ENCODE measurements at places on chromosomes 13 and 19. TPM values are rescaled to one million over a fixed set of nuclear protein-coding genes. Genes with fewer than 3 reads are reported as not detected.

IL4I1 gene
- total RNA-seq: 1.9 TPM

GRCh38 chr19:42021185-42021584, 27.2 kb upstream of the ATP1A3 start:
- H3K27me3 ChIP-seq: peaks cover 4% of the 10 kb centered on the region
- H3K4me1 ChIP-seq: no peaks in the 10 kb centered on the region
- DNase-seq: no peak
- no peak overlapping the region for H3K27ac ChIP-seq
- no peaks in the 10 kb centered on the region for H3K36me3 ChIP-seq

GRCh38 chr19:20482721-20483120, 82.9 kb downstream of the ZNF737 start:
- H3K27me3 ChIP-seq: no peaks in the 10 kb centered on the region
- no peak overlapping the region for H3K4me3 ChIP-seq
- no peaks in the 10 kb centered on the region for H3K4me1 ChIP-seq
- peak; percentile 19 for DNase-seq

GRCh38 chr19:29422047-29422446, 103.7 kb upstream of the VSTM2B start:
- no peaks in the 10 kb centered on the region for H3K4me1 ChIP-seq
- H3K27ac ChIP-seq: no peak overlapping the region
- H3K36me3 ChIP-seq: no peaks in the 10 kb centered on the region
- H3K27me3 ChIP-seq: no peaks in the 10 kb centered on the region
- no peak for DNase-seq

NLRP11 gene
- total RNA-seq: not detected

DNA sequence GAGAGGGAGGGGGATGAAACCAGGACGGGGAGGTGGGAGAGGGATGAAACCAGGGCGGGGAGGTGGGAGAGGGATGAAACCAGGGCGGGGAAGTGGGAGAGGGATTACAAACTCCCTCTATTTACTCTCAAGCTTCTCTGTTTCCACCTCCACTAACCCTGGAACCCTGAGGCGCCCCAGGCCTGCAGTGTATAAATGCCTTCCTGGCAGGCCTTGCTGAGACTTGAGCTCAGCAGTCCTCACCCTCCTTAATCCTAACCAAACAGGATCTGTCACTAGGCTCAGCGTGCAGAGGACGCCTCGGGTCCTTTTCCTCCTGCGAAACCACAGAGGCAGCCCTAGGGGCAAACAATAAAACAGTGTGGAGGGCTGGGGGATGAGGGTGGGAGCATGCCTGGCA, 32.1 kb upstream of the OR1M1 start:
- H3K27ac ChIP-seq: no peak overlapping the region
- no peaks in the 10 kb centered on the region for H3K4me1 ChIP-seq
- H3K36me3 ChIP-seq: no peaks in the 10 kb centered on the region
- H3K27me3 ChIP-seq: no peaks in the 10 kb centered on the region
- no peak overlapping the region for H3K4me3 ChIP-seq

DNA sequence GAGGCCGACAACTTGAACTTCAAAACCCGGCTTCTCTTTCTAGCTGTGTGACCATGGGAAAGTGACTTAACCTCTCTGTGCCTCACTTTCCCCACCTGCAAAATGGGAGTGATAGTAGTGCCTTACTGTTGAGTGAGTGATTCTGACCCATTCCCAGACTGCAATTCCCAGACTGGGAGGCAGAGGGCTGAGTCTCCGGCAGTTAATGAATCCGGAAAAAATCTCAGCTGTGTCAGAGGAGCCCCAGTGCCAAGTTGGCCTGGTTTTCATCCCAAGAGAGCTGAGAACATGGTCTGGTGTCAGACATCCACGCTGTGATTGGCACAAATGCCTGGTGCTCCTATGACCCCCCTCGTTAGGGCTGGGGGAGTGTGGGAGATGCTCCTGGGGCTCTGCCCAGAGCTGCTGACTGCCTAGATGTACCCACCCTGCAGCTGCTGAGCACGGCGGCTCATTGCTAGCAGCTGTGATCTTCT, 50.0 kb downstream of the PIN1 start:
- no peaks in the 10 kb centered on the region for H3K27me3 ChIP-seq
- H3K4me1 ChIP-seq: no peaks in the 10 kb centered on the region
- no peak overlapping the region for H3K4me3 ChIP-seq
- no peak overlapping the region for H3K27ac ChIP-seq
- DNase-seq: no peak
- H3K36me3 ChIP-seq: no peaks in the 10 kb centered on the region

CXCL17 gene
- total RNA-seq: not detected

TSPAN16 gene
- not detected for total RNA-seq

DNA sequence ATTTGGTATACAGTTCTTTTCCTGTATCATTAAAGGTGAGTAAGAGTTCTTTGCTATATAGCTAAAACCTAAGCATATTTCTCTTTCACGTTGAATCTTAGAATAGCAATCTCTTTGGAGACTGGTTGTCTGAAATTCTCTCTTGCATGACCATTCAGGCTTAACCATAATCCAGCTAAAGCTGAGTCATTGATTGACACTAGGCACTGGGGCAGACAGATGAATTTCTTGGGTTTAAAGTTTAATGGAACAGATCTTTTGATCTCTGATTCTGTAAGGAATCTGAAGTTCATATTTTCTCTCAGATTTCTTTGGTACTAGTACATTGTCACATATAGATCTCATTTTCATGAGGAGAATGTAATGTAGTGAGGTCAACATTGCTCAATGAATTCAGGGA, 397.3 kb upstream of the MIR17HG start:
- H3K27me3 ChIP-seq: no peaks in the 10 kb centered on the region
- no peak for DNase-seq
- H3K36me3 ChIP-seq: no peaks in the 10 kb centered on the region
- no peaks in the 10 kb centered on the region for H3K4me1 ChIP-seq
- no peak overlapping the region for H3K27ac ChIP-seq

DNA sequence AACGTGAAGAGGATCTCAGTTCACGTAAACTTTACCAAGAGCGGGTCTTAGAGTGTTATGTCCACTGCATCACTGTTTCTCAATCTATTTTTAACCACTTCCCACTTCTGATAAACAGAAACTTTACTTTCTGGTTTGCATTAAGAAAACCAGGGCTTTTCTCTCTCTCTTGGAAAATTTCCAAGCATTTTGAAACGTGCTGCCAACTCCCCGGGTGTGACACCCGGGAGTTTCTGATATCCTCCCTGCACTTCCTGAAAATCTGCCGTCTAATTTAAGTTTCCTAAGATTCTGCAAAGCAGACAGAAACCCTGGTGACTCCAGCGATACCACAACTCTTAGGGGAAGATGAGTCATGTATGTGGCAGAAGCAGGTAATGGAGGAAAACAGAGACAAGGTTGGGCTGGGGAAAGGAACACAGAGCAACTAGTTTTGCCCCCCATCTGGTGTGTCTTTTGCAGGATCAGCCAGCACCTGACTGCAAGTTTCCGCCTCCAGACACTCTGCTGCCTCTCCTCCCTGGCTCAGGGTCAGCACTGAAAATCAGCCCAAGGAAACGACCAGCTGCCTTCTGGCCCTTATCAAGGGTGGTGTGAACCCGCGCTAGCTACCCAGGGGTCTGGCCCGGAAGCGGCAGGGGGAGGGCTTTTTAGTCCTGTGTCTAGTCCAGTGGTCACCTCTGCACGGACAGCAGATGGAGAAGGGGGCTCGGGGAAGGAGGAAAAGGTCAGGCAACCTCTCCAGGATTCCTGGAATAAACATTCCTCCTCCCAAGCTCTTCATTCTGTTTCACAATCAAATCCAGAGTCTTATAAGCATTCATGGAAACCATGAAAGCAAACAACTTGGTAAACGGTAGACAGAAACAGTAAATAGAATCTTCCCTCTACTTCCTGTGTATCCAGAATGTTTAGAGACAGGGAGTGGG, 11.3 kb upstream of the FFAR2 start:
- no peak for DNase-seq
- H3K4me3 ChIP-seq: no peak overlapping the region
- peaks cover 7% of the 10 kb centered on the region for H3K4me1 ChIP-seq
- no peak overlapping the region for H3K27ac ChIP-seq

- no peaks in the 10 kb centered on the region for H3K36me3 ChIP-seq
- DNase-seq: no peak
- no peaks in the 10 kb centered on the region for H3K27me3 ChIP-seq
- no peak overlapping the region for H3K27ac ChIP-seq
- no peaks in the 10 kb centered on the region for H3K4me1 ChIP-seq
Observed at GRCh38 chr13:43316946-43317353, 293.6 kb downstream of the DNAJC15 start.

DNA sequence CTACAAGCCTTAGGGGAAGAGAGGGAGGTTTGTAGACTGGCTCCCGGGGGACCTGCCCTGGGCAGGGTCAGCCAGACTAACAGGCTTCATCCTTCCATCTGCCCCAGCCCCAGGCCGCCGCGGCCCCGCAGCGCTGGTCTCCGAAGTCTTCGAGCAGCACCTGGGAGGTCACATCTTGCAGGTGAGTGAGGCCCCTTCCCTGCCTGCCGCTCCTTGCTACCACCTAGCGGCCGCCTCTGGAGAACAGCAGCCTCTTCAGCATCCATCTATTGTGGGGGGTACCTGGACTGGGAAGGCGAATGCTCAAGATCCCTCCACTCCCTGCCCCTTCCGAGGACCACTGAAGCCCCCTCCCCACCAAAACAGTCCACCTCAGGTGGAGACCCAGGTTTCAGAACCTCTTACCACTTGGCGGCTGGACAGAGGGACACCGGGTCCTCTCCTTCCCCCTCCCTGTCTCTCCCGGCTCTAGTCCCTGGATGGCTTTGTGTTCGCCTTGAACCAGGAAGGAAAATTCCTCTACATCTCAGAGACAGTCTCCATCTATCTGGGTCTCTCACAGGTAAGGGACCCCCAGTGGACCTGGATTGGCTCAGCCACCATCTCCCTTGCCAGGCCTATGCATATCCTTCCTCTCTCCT, 12.7 kb downstream of the NPAS1 start:
- peak; percentile 68 for DNase-seq
- H3K27ac ChIP-seq: no peak overlapping the region
- H3K36me3 ChIP-seq: no peaks in the 10 kb centered on the region
- H3K27me3 ChIP-seq: no peaks in the 10 kb centered on the region

- peaks cover 92% of the 10 kb centered on the region for H3K4me1 ChIP-seq
- H3K36me3 ChIP-seq: no peaks in the 10 kb centered on the region
- no peak for DNase-seq
- H3K27ac ChIP-seq: no peak overlapping the region
- no peaks in the 10 kb centered on the region for H3K27me3 ChIP-seq
Observed at GRCh38 chr19:18502246-18502637, 19.6 kb downstream of the ELL start.

GRCh38 chr13:74593688-74594087, 459.5 kb upstream of the KLF12 start:
- no peaks in the 10 kb centered on the region for H3K4me1 ChIP-seq
- no peaks in the 10 kb centered on the region for H3K27me3 ChIP-seq
- H3K4me3 ChIP-seq: no peak overlapping the region
- H3K36me3 ChIP-seq: no peaks in the 10 kb centered on the region
- H3K27ac ChIP-seq: no peak overlapping the region

- no peaks in the 10 kb centered on the region for H3K27me3 ChIP-seq
- no peak overlapping the region for H3K27ac ChIP-seq
- no peaks in the 10 kb centered on the region for H3K36me3 ChIP-seq
- H3K4me1 ChIP-seq: no peaks in the 10 kb centered on the region
Observed at GRCh38 chr13:71785361-71785760, 81.6 kb downstream of the DACH1 start.

DNA sequence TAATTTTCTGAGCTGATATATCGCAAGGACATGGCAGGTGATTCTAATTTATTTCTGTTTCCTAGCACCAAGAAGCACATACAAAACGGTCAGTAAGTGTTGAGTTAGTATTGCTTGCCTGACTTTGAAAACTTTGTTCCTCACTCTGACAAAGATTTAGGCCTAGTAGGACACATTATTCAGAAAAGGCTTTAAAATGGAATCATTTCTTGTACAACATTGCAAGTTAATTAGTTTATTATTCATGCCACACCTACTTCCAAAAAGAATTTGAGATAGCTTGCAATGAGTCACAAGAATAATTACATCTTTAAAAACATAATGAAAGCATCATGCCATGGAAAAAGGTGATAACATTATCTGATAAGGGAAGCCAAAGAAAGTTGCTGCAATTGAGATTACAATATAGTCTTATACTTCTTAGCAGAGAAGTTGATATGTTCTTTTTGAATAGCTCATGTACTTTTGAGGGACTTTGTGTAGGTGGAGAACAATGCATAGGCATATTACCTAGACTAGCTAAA, 474.2 kb downstream of the KLF5 start:
- no peaks in the 10 kb centered on the region for H3K27me3 ChIP-seq
- no peak for DNase-seq
- no peaks in the 10 kb centered on the region for H3K36me3 ChIP-seq
